Esophagus (tissue), 2 donors: ENCODE measurements at places on chromosomes 13 and 19. TPM values are rescaled to one million over a fixed set of nuclear protein-coding genes. Genes with fewer than 3 reads are reported as not detected.

The CBARP gene
- polyA plus RNA-seq, result 0.95 TPM

The GFY gene
- not detected for polyA plus RNA-seq

The TEX26 gene
- polyA plus RNA-seq, result not detected

The APOC1 gene
- 2.2 TPM for polyA plus RNA-seq

The PSMC4 gene
- 73.8 TPM for polyA plus RNA-seq

The SOHLH2 gene
- 0.04 TPM for polyA plus RNA-seq

The CELF5 gene
- polyA plus RNA-seq, result 0.16 TPM

The SLITRK1 gene
- not detected for polyA plus RNA-seq

The LSR gene
- 63.5 TPM for polyA plus RNA-seq

The NALCN gene
- 0.04 TPM for polyA plus RNA-seq
